CD14-positive monocyte (primary cell): ENCODE measurements at places on chromosomes 12 and 14. TPM values are rescaled to one million over a fixed set of nuclear protein-coding genes. Genes with fewer than 3 reads are reported as not detected.

Gene DHH
- not detected in 2 replicates for polyA plus RNA-seq

Gene LRP1-AS
- 0.35 TPM for polyA plus RNA-seq

Gene TMEM119
- polyA plus RNA-seq: 0.64 and 0.85 TPM in 2 replicates

Gene IL22
- polyA plus RNA-seq: not detected

Gene SIX1
- not detected for polyA plus RNA-seq
